ENCODE measurements at places on chromosomes 5 and 9. TPM values are rescaled to one million over a fixed set of nuclear protein-coding genes. Genes with fewer than 3 reads are reported as not detected.

The ADGRV1 gene
- 0.19 TPM for total RNA-seq

GRCh38 chr9:117080765-117081390 lies 334.0 kb downstream of the ASTN2 start:
- no peak for DNase-seq

DNA sequence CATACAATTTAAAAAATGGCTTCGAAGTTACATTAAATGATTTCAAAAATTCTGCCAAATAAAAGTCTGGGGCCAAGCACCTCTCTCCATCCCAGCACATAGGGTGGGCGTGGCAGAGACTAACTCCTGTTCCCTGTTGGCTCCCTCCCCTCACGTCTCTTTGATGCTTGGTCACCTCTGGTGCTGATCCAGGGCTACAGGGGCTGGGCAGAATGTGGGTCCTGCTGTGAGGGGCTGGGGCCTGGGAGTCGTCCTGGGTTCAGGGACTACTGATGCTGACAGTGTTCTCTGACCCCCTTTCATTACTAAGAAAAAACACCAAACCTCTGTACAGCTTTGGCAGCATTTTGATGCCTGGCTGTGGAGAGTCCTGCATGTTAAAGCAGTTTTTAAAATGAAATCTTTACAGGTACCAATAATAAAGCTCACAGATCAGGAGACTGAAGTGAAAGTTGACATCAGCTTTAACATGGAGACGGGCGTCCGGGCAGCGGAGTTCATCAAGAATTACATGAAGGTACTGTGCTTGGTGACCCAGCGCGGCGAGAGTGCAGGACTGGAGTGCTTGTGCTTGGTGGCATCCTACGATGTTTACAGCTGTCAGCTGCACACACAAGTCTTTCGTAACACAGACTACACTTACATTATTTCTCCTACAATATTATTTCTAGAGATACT lies 29.0 kb downstream of the TENT4A start:
- DNase-seq, result no peak

The SH3TC2 gene
- 2.5 TPM for total RNA-seq

The SLC25A48 gene
- total RNA-seq, result not detected

The SHROOM1 gene
- 4.7 TPM for total RNA-seq

DNA sequence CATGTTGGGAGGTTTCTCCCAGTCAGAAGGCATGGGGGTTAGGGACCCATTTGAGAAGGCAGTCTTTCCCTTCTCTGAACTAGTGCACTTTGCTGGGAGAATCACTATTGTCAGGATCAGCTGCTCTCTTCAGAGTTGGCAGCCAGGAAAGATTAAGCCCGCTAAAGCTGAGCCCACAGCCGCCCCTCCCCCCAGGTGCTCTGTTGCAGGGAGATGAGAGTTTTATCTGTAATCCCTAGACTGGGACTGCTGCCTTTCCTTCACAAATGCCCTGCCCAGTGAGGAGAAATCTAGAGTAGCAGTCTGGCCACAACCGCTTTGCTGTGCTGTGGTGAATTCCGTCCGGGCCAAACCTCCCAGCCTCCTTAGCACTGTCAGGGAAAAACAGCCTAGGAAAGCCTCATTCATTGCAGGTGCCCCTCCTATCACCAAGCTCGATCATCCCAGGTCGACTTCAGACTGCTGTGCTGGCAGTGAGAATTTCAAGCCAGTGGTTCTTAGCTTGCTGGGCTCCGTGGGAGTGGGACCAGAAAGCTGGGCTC lies 69.8 kb downstream of the CNTLN start:
- DNase-seq, result no peak

GRCh38 chr5:31047007-31047406 lies 146.5 kb upstream of the CDH6 start:
- DNase-seq, result no peak

DNA sequence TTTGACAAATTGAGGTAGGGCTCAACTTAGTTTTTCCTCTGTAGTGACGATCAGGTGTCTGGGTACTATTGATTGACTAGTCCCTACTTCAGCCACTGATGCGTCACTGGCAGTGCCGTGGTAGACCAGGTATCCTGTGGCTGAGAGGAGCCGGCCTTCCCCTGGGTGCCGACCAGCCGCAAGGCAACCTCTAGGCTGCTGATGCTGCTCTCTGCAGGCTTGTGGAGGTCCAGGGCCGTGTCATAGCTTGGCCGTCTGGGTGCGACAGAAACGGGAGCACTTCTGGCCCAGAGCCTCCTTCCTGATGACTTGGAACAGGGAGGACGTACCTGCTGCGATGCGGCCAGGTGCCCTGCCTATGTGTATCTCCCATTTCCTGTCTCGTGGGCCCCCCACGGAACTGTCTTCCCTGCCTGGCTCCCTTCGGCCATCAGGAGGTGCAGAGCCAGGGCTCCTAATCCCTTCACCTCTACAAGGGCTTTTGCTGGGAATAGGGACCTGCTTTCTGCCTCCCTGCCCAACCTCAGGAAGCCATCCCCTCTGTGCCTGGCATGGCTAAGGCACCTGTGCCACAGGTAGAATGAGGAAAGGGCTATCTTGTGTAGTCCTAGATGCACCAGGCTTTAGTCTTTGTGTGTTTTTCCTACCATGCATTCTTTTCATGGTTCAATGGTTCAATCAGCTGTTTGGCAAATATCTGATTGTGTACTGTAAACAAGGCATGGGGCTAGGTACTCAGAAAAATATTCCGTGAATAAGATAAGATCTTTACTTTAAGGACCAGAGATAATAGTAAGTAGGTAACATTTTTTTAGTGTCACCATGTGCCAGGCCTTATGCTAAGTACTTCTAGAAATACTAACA lies 44.6 kb downstream of the MVB12B start:
- no peak for DNase-seq

The TIMD4 gene
- total RNA-seq, result not detected

GRCh38 chr5:132224716-132225115 lies 2.9 kb downstream of the P4HA2 start:
- DNase-seq, result peak; percentile 3

- no peak for DNase-seq
These were observed 69.3 kb downstream of the ISL1 start for GRCh38 chr5:51452562-51452961.

The RAD50 gene
- 27.7 TPM for total RNA-seq

DNA sequence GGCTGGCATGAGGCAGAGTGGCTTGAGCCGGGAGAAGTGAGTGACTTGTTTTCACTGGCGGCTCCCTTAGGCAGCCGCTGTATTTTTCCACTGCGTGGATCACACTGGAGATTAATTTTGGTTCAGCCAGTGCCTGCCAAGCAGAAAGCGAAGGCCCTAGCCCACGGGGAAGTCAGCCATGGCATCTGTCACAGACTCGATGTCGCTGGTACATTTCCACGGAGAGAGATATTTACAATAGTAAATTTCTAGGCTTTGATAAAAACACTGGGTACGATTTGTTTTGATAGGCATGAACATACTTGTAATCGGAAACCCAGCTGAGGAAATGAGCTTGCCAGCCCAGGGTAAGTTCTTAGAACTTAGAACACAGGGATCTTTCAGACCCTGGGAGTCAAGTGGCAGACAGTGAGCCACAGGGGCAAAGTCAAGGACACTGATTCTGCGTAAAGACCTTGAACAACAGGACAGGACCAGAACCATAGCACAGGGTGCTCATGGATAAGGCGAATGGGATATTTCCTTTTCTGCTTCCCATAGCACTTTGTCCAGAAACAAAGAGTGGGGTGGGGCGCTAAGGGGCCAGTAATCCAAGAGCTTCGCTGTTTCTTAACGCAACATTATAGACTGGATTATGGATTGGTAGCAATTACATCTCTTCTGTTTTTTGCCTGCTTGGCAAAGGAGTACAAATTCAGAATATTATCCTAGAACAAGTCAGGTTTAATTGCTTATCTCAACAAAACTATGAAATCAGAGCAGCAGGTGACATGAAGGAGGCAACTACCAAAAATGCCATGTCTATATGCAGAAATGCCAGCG lies 4.5 kb downstream of the DUSP1 start:
- peak; percentile 85 for DNase-seq

- no peak for DNase-seq
These were observed 265.2 kb upstream of the MSX2 start for GRCh38 chr5:174459071-174459702.

DNA sequence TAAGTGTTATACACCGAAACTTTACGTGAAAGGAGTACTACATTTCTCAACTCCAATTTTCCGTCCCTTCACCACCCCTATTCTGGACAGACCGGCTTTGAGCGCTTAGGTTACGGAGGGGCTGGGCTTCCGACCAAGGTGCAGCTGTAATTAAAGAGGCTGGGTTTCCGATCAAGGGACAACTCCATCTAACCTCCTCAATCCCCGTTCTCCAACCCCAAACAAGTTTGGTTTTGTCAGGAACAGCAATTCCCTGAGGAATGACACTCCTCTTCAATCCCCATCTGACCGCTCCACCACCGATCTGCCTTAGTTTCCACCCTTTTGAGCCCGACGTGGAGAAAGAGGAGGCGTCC lies 577 bp downstream of the TUT7 start:
- DNase-seq, result no peak

The TLX3 gene
- not detected for total RNA-seq

The ANGPTL2 gene
- 41.4 TPM for total RNA-seq

DNA sequence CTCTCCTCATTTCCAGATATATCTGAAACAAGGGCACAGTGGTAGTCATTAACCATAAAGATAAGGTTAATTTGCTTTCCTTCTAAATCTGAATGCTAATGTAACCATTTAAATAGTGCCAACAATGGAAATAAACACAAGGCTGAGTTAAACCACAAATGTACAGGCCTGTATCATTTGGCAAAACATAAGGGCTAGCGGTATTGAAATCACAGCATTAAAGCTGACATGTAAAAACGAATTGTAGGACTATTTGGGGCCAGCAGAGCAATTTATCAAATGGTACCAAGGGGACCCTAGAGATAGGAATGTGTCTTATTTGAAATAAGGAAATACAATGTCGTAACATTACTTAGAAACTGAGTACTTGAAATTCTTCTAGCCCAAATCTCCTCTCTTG lies 247.5 kb upstream of the RPS23 start:
- no peak for DNase-seq

DNA sequence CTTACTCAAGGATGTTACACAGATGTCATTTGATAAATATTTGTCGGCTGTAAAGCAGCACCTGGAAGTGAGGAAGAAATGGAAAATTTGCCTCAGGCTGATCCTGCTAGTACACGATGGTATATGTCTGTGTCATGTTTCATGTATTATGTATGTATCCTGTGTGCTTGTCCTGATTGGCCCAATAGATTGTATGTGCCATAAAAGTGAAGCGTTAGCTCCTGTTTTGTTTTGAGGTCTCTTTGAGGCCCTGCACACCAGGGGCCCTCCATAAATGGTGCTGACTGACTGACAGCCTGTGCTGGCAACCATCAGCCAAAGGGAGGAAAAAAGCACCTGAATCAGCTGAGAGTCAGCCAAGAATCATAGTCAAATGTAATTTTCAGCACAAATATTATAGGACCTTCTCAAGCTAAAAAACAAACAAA lies 11.8 kb upstream of the LNPEP start:
- DNase-seq, result no peak

The ACTBL2 gene
- not detected for total RNA-seq

DNA sequence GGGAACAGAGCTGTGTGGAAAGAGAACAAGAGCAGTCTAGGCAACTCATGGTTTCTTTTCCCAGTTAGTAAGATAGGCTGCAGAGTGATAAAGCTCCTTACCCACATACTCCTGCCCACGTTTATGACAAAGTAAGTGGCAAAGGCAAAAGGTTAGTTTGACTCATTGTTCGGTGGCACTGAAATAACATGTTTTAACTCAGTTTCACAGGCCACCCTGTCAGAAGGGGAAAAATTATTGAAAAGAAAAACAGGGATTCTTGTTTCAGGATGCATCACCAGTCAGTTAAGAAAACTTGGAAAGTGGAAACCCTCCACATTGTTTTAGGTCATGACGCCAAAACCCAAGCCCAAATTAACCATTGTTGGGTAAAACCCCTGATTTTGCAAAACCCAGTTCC lies 22.3 kb upstream of the DAB2 start:
- DNase-seq, result no peak

DNA sequence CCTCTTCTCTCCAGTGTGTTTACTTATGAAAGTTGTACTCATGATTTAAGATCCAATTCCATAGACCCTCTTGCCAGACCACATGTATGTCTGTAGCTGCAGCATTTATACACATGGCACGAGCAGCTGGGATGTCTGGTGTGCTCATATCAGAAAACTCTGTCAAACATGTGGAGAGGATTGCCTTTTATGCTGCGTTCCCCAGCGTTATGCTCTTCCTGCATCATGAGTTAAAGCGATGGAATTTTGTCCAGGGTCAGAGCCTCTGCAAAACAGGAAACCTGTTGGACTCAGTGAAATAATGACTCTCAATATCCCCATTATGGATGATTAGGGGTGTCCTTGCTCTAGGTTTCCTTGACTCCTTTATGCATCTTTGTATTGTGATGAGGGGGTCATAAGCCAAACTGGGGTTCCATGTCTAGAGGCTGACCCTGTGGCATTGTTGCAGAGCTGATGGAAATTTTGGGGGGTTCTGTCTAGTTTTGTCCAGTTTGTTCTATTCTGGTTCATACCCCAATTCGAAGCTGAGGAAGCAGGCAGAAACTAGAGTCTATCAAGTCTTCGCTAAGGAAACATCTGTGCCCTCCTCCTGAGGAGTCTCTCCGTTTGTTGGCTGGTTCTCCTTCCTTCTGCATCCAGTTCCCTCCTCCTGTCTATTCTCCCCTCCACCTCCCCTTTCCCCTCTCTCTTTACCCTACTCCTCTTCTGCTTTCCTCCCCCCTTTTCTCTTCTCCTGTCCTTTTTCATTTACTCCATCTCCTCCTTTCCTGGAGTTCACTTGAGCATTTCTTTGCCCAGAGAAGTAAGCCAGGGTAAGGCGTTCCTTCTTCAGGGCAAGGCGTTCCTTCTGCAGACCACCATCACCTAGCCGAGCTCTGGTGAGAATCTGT lies 252.8 kb downstream of the MAST4 start:
- no peak for DNase-seq

DNA sequence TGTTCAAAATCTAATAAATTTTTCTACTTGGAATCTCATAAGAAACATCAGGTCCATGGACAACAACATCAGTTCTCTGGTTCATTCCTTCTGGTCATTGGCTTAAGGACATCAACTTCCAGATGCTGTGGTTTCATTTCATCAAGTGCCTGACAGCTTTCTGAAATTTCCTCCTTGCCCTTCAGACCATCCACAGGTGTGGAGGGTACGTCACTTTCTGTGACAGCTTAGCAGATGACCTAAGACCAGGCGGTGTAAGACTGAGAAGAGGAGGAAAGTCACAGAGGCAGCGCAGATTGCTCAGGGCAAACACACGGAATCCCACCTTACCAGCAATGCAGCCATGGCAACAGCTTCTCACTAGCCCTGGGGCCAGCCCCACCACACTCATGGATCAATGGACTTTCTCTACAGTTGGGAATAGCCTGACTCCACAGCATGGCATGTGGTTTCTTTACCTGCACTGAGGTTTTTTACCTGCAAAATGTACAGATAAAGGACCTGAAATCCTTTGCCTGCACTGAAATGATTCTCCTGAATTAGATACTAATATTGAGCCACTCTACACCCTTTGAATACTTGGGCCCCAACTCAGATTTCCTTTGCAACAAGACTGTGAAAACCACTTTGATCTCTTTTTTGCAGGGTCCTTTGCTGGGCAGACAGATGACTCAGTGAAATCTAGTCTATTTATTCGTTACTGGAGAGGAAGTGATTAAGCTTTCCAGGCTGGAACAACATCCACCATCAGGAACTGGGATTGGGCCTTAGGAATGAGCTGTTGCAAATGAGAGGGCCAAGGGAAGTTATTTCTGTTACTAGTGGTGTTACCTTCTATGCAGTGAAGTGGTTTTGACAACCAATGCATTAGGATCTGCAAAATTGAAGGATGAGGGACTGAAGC lies 26.9 kb downstream of the TICAM2 start:
- no peak for DNase-seq

- DNase-seq, result no peak
These were observed 146.2 kb upstream of the LRRTM2 start for GRCh38 chr5:139021346-139021745.

GRCh38 chr9:130893341-130894101 lies 3.1 kb downstream of the QRFP start:
- DNase-seq, result peak; percentile 84
